Common myeloid progenitor, CD34-positive (primary cell): ENCODE measurements at places on chromosomes 7 and 10.

DNA sequence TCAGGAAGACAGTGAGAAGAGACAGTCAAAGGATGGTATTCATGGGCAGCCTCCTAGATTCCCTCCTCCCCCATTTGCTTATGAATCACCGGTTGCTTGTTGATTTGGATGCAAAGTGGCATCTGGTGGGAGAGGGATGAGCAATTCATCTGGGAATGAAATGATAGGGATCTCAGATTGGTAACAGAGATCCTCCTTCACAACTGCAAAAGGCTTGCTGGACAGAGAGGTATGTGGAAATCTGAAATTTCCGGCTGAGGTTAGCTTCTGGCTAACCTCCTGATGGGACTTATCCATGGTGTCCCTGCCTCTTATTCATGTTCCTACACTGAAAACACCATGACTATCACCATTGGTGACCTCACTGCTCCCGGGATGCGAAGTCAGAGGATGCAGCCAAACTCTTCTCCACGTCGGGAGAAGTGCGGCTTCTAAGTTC lies 48.4 kb upstream of the PODXL start:
- DNase-seq, result no peak

DNA sequence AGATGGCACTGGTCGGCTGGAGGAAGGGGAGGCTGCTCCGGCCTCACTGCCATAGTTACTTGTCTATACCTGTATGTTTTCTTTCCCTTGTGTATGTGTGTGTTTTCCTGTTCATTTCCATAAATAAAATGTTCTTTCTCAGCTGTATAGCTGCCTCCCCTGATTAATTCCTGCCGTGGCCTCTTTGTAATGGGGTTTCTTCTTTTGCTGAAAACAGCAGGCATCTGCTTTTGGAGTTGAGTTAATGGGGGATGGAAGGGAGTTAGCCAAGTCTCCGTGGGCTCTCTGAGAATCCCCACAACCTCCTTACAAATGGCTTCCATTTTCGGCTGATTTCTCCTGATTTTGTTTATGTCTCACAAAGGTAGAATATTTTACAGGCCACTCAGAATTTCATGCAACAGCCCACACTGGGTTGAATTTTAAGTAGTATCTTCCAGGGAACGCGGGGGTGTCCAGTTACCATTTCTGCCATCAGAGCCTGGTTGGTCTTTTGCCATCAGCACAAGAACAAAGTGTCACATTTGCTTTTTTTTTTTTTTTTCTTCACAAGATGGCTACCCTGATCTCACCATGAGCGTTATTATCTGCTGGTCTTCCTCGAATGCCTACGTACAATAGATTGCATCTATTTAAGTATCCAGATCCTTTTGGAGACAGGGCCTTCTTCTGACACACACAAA lies 88.1 kb upstream of the NRP1 start:
- no peak for DNase-seq

DNA sequence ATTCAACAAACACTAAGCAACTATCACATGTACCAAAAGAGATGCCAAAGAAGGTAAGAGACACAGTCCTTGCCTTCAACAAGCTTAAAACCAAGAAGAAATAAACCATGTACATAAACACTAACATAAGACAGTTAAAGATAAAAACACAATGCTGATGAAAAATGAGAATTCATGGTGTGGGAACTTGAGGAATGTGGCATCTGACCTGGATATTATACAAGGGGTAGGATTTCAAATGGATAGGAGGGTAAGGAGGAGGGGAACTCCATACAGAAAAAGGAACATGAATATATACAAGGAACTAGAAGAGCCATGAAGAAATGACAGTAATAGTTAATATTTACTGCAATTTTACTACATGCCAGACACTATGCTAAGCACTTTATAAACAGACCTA lies 11.0 kb downstream of the HIBADH start:
- no peak for DNase-seq

- peak; percentile 54 for DNase-seq
Measured at GRCh38 chr10:13099144-13099665, 758 bp upstream of the OPTN start.

DNA sequence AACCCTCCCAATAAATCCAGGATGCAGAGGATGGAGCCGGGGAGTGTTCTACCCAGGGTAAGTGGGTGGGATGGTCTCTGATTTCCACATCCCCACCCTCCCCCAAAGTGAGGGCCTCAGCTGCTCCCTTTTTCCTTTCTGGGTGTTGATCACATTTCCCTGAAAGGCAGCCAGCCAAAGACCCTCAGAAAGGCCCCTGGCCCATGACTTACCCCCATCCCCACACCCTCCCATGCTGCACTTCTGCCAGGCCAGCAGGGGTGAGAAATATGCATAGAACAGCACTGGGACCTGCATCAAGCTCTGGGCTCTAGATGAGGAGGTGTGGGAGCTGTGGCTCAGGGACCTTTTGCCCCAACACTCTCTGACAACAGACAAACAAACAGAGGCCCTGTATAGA lies 927.3 kb upstream of the ZNF722 start:
- DNase-seq, result no peak

GRCh38 chr7:117019287-117019686 lies 66.0 kb downstream of the ST7 start:
- no peak for DNase-seq
